NCI-H146 (cell line): ENCODE measurements at places on chromosomes 16 and 17.

GRCh38 chr17:40203131-40203530 lies 16.0 kb upstream of the WIPF2 start:
- no peak for DNase-seq

DNA sequence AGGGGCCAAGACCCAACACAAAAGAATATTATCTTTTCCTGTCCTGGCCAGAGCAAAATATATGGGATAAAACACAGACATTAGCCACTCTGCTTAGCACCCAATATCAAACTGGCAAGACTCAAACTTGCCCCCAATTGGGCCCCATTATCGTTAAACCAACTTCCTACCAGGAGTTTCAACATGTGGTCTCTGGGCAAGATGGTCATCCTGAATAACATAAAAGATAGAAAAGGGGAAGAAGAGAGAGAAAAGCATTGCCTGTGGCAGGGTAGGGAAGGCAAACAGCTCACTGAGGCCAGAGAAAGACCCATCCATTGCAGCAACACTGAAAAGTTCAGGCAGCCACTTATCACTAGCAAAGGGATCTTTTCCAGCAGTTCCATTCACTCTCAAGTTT lies 502.1 kb downstream of the KIF2B start:
- DNase-seq, result no peak

- no peak for DNase-seq
Measured at GRCh38 chr17:35906926-35907637, 23.5 kb downstream of the RDM1 start.

DNA sequence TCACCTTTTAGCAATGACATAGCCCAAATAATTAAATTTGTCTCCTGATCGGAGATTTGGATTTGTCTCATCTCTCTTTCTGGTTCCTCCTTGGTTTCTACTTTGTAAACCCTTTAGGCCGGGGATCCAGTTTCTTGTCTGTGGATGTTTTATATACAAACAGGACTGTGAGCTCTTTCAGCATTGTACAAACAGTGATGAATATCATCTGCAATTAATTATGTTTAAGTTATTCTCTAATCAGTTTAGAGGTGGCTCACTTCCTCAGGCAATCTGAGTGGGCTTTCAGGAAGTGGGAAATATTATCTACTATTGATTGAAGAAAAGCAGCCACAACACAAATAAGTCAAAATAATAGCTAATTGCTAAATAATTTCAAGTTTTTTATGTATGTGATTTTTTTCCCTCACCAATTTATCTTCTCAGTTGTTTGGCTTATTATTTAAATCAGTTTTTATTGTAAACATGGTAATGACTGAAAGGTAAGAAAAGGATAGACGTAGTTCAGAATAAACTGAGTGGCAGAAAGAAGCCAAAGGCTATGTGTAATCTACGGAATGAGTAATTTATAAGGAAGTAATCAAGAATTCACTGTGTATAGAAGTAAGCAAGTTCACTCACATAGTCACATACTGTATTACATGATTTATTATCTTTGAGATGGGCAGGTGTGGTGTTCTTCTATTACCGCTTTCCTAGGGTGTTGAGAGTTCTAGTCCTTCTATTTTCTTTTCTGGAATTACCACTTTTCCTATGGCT lies 3.4 kb upstream of the ABCC11 start:
- DNase-seq, result no peak

DNA sequence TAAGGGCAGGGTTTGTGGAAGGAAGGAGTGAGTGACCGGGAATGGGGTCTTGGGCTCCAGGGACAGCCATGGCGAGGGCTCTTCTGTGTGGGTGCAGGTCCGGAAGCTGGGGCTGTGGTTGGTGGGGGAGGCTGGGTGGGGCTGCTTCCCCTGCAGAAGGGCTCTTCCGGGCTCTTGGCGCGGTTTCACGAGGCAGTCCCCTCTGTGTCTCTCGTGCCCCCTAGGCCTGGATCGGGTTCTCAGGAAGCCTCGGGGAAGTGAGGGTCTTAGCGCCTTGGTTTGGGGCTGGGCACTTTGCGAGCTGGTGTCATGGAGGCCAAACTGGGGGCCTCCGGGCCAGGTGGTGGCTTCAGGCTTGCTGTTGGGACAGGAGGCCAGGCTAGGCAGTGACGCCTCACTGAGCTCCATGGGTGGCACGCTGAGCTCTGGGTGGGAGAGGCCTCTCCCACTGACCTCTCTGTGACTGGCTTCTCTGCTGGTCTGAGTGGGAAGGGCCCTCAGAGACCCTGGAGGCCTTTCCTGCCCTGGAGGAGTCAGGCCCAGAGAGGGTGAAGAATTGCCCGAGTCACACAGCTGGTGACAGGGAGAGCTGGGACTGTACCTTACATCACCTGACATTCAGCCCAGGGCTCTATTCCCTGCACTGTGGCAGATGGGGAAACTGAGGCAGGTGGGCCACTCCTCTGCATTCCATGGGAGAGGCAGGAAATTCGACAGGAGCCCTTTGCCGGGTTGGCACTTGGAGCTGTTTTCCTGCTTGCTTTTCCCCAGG lies 8.2 kb downstream of the ADCY7 start:
- DNase-seq, result no peak

GRCh38 chr16:11025120-11025531 lies 80.8 kb downstream of the CLEC16A start:
- DNase-seq, result no peak

GRCh38 chr17:10370016-10370608 lies 2.7 kb downstream of the MYH13 start:
- no peak for DNase-seq

- DNase-seq, result peak; percentile 85
Measured at GRCh38 chr17:41665566-41666236, 23.0 kb upstream of the EIF1 start.

GRCh38 chr17:35130392-35130791 lies 9.0 kb downstream of the FNDC8 start:
- no peak for DNase-seq
